ENCODE measurements at places on chromosomes 7 and 10.

- no peak for DNase-seq
Measured at GRCh38 chr7:1999278-1999984, 233.3 kb downstream of the MAD1L1 start.

- DNase-seq, result no peak
Measured at GRCh38 chr7:27080844-27081436, 14.9 kb downstream of the HOXA1 start.

DNA sequence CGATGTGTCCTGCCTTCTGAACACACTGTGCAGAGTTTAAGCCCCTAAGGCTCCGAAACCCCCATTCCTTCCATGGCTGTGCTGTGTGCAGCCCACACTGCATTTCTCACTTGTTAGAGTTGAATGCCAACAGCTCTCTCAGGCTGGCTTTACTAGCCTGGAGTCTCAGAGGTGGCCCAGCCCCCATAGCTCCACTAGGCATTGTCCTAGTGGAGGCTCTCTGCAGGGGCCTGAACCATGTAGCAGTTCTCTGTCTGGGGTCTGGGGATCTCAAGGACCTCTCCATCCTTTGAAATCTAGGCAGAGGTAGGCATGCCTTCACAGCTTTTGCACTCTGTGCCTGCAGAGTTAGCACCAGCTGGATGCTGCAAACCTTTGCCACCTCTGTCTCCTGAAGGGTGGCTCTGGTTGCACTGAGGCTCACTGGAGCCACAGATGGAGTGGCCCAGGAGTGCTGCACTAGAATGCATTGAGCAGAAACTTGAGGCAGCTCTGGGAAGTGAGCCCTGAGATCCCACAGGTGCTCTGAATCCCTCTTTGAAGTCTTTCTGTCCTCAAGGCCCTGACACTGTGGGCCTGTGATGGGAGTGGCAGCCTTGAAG is 301.7 kb downstream of the DGKB start:
- DNase-seq, result no peak

- DNase-seq, result no peak
Measured at GRCh38 chr7:128703609-128704241, 31.6 kb downstream of the GARIN1A start.

DNA sequence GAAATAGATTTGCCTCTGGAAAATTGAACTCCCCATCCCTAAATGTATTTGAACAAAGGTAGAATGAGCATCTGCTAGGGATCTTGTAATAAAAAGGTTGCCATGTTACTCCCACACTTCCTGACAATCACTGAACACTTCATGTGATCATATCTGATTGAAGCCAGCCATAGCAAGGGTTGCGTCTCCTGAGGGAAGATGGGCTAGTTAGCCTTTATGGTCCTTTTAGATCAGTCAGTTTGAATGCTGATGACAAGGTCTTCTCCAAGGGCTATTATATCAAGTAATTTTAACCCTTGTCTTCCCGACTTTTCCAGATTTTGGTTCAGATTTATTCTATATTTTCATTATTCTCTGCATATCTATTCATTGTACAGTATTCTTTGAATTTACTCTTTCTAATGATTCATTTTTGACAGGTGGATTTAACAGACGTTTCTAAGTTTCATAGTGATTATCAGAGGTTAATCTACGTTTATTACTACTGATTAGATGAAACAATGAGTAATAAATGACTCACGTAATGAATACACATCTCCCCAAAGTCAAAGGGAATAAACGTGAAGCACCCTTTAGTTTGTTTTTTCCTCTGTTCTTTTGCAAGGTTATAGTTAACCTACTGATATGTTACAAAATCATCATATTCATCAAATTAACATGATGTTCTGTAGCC is 28.1 kb downstream of the CSGALNACT2 start:
- no peak for DNase-seq

DNA sequence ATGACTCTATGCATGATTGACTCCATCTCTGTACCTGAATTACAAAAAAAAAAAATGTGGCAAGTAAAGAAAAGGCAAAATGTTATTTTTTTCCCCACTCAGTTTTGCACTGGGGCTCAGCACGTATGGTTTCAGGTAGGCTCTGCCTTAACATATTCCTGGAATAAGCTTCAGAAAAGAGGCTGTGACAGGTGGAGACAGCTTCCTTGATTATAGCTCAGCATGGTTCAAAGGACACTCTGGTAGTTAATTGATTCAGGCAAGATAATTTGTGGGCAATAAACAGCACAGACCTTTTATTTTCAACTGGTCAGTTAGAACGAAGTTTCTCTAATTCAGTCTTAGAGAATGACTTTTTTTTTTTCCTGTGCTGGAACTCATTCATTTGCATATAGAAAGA is 347.3 kb downstream of the GALNT17 start:
- no peak for DNase-seq

DNA sequence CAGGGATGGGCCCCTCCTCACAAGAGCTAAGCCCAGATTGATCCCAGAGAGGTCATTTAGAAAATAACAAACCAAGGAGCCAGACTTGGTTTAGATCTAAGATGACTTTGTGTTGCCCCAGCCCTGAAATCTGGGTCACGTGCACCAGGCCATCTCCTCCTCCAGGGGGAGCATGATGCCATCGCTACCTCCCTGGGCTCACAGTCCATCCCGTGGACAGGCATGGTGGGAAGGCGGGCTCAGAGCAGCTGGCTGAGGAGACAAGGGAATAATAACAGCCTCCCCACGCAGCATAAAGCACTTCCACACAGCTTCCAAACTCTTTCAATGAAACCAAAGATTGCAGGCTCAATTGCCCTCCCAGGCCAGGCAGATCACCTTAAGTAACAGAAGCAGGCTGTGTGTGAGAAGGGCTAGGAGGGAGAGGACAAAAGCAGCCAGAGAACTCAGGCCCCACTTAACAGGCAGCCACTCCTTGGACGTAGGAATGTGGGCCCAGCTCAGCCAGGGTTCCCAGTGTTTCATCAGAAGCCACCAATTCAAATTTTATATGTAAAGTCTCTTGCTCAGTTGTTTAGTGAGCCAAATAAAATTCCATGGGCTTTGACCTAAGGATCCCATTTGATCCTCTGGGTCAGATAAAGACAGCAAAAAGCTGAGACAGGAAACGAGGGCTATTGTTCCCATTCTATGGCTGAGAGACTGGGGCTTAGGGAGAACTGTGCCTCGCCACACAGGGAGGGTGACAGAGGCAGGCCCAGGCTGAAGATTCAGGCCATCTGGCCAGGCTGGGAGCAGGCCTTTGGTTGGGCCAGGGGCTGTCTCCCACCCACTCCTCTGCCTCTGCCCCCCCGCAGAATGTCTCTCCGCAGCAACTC is 100.2 kb downstream of the COL13A1 start:
- no peak for DNase-seq

- no peak for DNase-seq
Measured at GRCh38 chr7:36512616-36513015, 123.0 kb downstream of the ANLN start.

- DNase-seq, result no peak
Measured at GRCh38 chr7:46719616-46720015, 798.5 kb upstream of the IGFBP3 start.

DNA sequence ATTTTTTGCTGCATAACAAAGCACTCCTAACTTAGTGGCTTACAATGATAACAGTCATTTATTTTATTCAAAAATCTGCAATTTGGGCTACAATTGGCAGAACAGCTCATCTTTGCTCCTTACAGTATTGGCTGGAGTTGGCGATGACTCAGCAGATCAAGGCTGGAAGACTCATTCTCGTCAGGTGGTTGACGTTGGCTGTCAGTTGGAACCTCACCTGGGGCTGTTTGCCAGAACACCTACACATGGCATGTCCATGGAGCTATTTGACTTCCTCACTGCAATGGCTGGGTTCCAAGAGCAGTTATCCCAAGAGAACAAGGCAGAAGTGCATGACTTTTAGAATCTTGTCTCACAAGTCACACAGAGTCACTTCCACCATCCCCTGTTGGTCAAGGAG is 75.1 kb downstream of the NOD1 start:
- no peak for DNase-seq

GRCh38 chr7:64888901-64889685 is 14.0 kb upstream of the ZNF273 start:
- DNase-seq, result no peak

DNA sequence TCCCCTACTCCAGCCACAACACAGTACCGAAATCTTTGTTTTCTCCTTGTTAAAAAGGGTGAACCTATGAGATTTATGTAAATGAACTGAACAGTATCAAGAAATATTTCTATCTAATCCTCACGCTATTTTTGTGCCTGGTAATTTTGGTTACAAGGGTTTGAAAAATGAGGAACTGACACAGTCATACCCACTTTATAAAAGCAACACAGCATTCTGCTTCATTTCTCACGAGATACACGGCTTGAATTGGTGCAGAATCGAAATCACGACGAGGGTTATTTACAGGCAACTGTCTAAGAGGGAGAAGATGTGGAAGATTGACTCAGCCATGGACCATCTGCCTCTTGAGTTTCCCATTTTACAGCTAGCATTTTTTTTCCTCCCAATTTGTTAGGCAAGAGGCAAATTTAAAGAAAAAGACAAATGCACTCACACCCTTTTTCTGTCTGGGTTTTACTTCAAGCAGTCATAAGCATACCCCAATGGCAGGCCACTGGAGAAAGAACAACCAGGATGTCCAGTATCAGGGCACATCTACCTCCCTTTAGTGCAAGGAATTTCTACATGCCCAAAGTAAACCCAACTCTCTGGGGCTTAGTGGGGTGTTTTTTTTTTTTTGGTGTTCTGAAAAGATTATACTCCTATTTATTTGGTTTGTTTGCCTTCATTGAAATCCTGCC is 108.1 kb downstream of the ITGB8 start:
- DNase-seq, result no peak
